ENCODE measurements at places on chromosomes 3 and 15. TPM values are rescaled to one million over a fixed set of nuclear protein-coding genes. Genes with fewer than 3 reads are reported as not detected.

CCR1 gene
- 1.4 TPM for total RNA-seq

AZI2 gene
- 62.5 TPM for total RNA-seq

GPR15 gene
- total RNA-seq, result not detected

USP4 gene
- total RNA-seq, result 35.8 TPM

ALAS1 gene
- 30.7 TPM for total RNA-seq

CD86 gene
- total RNA-seq, result 12.2 TPM

CLDN16 gene
- total RNA-seq, result 1.7 TPM

GOLGA8K gene
- total RNA-seq, result 1.6 TPM

TMIE gene
- total RNA-seq, result not detected

GNB5 gene
- 23.4 TPM for total RNA-seq

GNAT1 gene
- total RNA-seq, result not detected

SMCO1 gene
- not detected for total RNA-seq

PLSCR4 gene
- 16.4 TPM for total RNA-seq

SAMD7 gene
- total RNA-seq, result not detected

KLF15 gene
- 19.2 TPM for total RNA-seq

SUMF1 gene
- total RNA-seq, result 41.9 TPM

CD200R1 gene
- total RNA-seq, result 1.3 TPM

ZPLD1 gene
- total RNA-seq, result 0.38 TPM

CD96 gene
- 0.49 TPM for total RNA-seq

OR5K2 gene
- not detected for total RNA-seq

BCL2A1 gene
- total RNA-seq, result 1.1 TPM

MEGF11 gene
- total RNA-seq, result 8.5 TPM

APEH gene
- total RNA-seq, result 89.2 TPM

RAB6B gene
- 0.34 TPM for total RNA-seq

SLC15A2 gene
- 2.3 TPM for total RNA-seq
